ENCODE measurements at places on chromosomes 2 and 18.
A peak's percentile ranks its signal among the peaks of the same experiment; 100 is the strongest.

DNA sequence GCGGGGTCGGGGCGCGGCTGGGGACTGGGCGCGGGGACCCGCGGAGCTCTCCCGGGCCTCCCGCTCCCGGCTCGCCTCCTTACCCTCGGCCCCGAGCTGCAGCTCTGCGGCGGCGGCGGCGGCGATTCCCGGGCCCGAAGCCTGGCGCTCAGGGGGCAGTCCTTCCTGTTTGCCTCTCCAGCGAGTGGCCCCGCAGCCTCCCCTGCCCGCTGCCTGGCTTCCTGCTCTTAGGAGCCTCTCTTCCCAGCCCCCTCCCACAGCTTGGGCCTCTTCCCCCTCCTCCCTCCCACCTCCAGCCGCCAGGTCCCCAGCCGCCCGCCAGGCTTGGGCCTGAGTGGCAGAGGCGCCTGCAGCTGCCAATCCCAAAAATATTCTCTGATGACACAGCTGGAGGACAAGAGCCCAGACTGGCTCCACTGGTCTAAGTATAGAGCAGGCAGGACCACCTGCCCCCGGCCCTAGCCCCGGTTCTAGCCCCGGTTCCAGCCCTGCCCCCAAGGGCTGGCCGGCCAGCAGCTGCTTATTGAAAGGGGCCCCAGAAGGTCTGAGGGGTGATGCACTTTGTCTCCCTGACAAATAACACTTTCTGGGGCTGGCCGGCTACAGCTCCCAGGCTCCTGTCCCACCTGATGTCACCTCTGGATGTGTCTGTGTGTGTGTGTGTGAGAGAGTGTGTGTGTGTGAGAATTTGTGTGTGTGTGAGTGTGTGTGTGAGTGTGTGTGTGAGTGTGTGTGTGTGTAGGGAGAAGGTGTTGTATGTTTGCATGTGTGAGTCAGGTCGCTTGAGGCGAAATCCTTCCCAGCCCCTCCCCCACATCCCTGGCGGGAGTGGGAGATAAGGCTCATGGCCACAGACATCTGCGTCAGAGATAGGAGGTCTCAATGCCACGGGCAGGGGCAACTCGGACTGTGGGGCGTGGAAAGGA, at the start of gene OBSL1:
TSS of gene OBSL1 (minus strand) at position 229 of the 926 bp plus-strand sequence. CDS start 307 bp downstream, outside the sequence.
- peak; percentile 93 for DNase-seq

- DNase-seq = no peak
Observed at GRCh38 chr2:190343089-190343535, 277 bp upstream of the INPP1 start.

- DNase-seq = peak; percentile 46
Observed at GRCh38 chr18:75127143-75128021, 81.6 kb downstream of the PTGR3 start.

DNA sequence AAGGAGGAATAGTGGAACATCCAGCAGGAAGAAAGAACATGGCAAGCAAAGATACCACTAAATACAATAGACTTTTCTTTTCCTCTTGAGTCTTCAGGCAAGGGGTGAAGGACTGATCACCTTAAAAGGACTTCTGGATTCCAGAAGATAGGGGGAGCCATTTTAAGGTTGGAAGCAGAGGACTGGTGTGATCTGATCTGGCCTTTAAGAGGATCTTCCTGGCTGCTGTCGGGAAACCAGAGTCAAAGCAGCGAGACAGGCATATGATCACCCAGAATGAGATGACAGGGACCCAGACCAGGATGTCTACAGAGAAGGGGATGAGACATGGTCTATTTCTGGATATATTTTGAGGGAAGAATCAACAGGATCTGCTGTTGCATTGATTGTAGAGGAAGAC, 558.0 kb downstream of the STK39 start:
- no peak for DNase-seq

GRCh38 chr2:79771493-79771892, 258.6 kb downstream of the CTNNA2 start:
- DNase-seq = no peak

DNA sequence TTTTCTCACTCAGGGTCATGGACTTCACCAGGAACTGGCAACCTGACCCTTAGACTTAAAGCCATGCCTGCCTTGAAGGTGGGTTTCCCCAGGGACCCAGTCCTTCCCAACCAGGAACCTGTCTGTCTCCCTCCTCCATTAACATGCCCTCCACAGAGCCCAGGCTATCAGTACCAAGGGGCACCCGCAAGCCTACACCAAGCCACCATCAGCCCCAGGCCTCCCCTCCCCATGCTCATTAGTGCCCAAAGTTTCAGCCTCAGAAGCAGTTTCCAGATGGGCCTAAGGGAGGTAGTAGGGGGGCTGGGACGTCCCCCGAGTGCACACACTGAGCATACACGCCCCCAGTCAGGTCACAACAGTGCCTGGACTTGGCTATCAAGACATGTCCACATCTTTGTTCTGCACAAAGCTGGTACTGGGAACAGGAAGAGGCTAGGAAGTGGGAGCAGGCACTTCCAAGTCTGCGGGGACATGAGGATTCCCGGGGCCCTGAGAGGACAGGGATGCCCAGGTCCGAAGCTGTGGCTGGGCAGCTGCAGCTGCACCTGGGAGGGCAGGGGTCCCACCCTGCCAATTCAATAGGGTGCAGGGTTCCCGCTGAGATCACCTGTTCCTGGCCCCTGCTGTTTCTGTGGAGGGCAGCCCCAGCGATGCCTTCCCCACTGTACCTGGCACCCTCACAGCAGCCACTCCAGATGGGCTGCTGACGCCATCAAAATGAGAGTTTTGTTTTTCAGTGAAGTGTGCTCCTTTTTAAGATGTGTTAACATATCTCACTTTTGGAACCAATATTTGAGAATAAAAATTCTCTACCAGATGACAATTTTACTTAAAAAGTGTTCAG, 731.4 kb downstream of the NR4A2 start:
- DNase-seq = no peak

DNA sequence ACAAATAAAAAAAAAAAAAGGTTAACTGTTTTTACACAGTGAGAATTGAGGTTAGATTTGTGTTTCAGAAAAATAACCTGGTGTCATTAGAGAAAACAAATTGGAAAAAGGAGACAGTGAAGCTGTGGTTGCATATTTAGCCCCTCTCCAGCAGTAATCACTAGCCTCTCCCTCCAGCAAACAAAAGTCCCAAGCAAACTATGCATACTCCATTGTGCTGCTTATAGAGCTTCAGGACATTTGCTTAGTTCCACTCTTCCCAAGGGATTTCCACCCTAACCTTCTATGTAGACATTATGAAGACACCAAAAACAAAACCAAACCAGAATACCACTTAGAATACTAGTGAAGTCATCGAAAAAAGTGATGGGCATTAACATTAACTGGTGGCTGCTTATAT, 534.2 kb upstream of the CDH2 start:
- DNase-seq = no peak

DNA sequence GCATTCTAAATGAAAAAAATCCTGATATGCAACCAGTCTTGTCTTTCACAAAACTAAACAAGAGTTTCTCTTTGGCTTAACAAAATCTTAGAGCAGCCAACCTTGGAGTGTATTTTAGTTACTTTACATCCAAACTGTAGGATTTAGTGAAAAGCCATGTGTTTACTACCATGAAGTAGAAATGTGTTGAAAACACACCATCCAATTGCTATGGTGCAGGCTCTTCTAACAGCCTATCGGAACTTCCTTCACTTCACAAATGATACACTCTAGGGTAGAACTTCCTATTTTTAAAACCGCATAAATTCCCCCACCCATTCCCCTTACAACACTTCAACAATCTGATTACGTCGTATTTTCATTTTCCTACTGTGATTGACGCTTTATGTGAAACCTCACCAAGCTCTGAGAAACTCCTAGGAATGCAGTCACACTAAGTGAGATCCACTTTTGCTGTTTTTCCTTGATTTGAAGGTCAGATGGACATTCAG, 74.4 kb upstream of the MAP4K4 start:
- no peak for DNase-seq

GRCh38 chr2:101524806-101525430, 50.0 kb upstream of the RFX8 start:
- no peak for DNase-seq

GRCh38 chr2:54895730-54896129, 154.5 kb downstream of the RTN4 start:
- DNase-seq = no peak

- DNase-seq = peak; percentile 77
Observed at GRCh38 chr18:13382366-13382953, 163.9 kb downstream of the LDLRAD4 start.

DNA sequence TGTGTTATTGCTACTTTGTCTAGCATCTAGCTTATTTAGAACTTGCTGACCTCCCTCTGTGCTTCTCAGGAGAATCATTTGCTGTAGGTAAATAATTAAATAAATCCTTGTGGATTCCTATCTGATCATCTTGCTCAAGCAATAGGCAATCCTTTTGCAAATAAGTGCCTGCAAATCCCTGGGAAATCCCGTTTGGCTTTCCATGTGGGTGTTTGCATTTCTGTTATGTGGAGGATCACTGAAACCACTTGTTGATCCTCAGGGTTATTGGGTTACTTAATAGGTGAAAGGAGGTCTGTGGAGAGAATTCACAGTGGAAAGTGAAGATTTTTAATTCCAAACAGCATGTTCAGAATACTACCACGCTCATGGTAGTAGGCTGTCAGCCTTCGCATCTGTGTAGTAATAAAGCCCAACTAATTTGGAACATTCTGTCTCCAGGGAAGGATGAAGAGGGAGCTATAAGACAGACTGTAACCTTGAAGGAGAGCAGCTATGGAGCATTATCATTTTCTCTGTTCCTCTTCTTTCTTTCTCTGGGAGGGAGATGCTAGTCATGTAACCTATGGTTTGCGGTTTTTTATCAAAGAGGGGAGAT, 72.5 kb downstream of the GULP1 start:
- no peak for DNase-seq

GRCh38 chr18:3692113-3692621, 242.2 kb downstream of the TGIF1 start:
- DNase-seq = no peak

DNA sequence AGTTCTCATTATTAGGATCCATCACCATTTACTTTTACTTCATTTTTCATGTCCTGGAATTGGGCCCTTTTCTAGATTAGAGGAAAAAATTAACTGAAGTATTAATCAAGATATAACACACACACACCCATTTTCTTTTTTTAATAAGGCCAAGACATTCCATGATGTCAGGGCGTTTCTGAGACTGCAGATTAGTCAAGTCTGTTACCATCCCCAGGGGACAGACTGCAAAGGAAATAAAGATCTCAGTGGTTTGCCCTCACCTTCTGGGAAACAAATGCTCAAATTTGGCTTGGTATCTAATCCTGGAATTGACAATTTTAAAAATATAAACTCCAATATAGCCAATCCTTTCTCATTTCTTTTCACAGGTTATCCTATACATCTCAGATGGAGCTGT, 27.4 kb downstream of the RMP24 start:
- no peak for DNase-seq

DNA sequence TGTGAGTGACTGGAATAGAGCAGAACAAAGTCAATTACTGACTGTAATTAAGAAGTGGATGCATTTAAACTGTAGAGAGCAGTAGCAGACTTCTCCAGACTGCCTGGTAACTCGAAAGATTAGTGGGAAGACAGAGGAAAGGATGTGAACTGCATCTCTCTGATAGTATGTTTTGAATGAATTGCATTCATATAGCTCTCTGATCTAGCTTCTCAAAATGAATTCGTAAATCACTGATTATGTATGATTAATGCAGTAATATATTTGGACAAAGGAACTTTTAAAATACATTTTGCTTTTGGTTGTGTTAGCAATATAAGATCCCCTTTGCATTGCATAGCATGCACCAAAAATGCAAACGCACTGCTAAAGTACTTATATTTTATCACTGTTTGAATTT, 304.0 kb downstream of the ARHGAP15 start:
- DNase-seq = no peak

DNA sequence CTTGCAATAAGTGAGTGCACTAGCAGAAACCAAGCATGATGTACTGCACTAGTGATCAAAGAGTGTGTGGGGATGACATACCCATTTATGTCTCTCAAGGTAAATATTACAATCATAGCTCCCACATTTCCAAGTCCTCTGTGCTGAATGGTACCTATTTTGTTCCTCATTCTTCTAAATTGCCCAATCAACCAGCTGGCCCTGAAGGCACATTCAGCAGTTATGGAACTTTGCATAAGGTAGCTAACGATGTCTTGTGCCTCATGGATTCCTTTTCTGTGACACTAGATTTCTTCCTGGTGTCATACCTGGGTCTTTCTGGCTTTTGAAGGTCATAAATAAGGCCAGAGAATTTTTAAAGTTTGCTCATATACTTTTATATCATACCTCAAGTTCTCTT, 963.0 kb downstream of the SLC4A3 start:
- DNase-seq = no peak

- no peak for DNase-seq
Observed at GRCh38 chr18:44850001-44850400, 169.3 kb downstream of the SETBP1 start.

GRCh38 chr2:48914477-48915089, 159.1 kb upstream of the LHCGR start:
- DNase-seq = no peak

DNA sequence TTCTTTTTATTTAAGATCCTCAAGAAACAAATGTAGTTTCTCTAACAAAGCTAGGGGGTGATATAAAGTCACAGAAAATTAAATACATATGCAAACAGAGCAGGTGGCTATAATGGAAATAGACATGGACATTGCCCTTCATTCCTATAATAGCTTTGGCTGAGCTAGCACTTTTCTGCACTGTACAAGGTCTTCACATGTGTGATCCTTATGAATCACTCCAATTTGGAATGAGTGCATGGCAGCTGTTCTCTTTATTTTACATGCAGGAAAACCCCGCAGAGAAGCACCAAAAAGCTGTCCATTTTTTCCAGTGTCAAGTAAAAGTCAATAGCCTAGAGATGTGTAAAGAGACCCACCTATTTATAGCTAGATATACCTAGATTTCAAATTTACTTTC, 747.4 kb upstream of the SLC8A1 start:
- DNase-seq = no peak

DNA sequence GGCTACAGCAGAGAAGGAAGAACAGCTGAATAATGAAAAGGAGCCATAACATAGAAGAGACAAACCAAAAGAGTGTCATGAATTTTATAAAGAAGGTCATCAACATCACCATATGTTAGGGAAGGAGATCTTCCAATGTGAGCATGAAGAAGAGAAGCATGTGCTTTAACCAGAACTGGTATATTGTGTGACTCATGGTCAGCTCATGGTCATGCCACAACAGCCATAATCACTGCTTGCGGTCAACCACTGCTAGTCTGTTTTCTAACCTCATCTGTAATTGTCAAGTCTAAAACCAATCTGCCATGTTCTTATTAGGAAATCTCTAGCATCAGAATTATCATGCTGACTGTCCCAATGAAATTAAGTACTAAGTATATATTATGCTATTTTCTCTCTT, 204.1 kb upstream of the VRK2 start:
- DNase-seq = no peak

- no peak for DNase-seq
Observed at GRCh38 chr2:128738446-128739110, 419.9 kb upstream of the HS6ST1 start.

DNA sequence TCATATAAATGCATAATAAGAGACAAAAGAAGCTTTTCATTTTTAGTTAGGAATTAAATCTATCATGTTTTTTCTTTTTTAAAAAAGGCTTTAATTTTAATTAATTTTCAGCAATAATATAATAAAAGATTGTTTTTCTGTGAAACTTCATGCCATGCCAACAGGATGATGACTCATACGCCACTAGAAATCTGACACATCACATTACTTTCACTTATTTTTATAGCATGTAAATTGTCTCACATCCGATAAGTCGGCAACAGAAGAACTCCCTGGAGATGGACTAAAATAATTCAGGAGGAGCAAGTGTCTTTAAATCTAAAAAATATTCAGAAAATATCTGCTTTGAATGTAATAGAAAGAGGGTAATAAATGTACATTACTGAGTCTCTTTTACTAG, 1024.2 kb upstream of the ACVR2A start:
- DNase-seq = no peak
